Activated CD4-positive, alpha-beta T cell treated with anti-CD3 and anti-CD28 coated beads for 24 hours (primary cell): ENCODE measurements at places on chromosomes 3 and 15.

DNA sequence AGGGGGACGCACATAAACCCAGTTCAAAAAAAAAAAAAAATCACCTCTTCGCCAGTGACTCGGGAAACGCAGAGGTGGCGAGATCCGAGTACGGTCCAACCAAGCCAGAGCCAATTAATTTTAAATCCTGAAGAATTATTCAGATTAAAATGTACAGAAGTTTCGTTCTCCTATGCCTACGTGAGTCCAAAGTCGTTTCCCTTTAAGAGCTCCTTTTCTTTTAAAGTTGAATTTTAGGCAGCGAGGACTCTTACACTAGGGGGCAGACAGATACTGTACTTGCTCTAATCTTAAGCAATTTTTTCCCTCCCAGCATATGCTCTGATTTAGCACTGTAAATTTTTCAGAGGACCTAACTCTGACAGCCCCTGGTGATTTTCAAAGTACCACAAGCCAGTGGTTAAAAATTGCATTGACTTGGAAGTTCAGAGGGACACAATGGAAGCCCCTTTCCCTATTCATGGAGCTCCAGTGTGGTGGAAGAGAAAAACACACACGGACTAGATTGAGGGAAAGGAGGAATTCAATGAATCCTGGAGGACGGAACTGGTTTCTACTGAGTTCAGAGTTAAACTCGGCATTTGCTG, 3.3 kb upstream of the NR2F2 start:
- DNase-seq, result no peak

GRCh38 chr15:57098896-57099295, 180.5 kb downstream of the TCF12 start:
- no peak for DNase-seq

DNA sequence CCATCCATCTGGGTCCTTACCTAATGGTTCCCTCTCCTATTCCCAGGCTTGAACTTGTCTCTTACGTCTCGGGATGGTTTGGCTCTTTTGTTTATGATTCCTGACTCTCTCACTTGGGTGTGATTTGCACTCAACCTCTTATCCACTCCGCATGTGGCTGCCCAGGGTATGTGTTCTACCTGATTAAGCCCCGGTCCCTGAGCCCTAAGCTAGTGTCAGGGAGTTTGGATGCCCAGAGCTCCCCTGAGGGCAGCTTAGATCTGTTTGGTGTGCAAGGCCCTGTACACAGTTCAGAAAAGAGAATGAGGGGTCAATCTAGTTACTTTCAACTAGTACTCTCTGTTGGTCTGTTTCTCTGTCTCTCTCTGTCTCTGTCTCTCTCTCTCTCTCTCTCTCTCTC, 15.9 kb upstream of the STARD5 start:
- no peak for DNase-seq

- DNase-seq, result no peak
Observed at GRCh38 chr3:114484919-114485318, 191.1 kb downstream of the TIGIT start.

- DNase-seq, result no peak
Observed at GRCh38 chr3:44762170-44762677, 630 bp downstream of the KIF15 start.

GRCh38 chr15:59950603-59951388, 53.3 kb upstream of the FOXB1 start:
- DNase-seq, result no peak

GRCh38 chr3:175743733-175744400, 884.7 kb downstream of the NAALADL2 start:
- no peak for DNase-seq

DNA sequence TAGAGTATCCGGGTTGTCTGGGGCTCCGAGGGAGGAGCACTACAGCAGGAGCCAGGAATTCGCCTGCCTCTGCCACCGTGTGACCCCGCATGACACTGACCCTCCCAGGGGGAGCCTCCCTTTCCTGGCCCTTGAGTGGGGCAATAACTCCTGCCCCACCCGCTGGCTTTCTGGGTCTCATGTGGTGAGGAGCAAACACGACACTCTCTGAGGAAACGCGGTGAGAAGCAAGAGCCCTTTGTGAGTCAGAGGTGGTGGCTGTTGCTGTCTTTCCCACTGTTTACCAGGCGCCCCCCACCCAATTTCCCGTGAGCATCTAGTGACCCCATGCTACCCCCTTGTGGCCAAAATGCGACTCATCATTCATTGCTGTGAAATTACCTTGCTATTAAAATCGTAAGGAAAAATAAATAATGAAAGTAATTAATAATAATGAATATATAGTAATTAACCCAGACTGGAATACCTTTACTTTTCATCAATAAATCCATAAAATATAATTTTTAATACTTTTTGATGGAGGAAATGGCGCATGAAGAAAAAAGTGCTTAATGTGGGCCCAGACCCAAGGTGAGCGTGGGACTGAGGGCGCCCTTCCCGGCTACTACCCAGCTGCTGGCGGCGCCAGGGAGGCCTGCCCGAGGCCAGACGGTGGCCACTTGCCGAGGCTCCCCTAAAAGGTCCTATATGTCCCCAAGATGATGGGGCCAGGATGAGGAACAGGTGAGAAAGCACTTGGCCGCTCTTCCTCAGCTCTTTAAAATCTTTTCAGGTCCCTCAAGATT, 29.3 kb downstream of the CCNL1 start:
- peak; percentile 52 for DNase-seq

DNA sequence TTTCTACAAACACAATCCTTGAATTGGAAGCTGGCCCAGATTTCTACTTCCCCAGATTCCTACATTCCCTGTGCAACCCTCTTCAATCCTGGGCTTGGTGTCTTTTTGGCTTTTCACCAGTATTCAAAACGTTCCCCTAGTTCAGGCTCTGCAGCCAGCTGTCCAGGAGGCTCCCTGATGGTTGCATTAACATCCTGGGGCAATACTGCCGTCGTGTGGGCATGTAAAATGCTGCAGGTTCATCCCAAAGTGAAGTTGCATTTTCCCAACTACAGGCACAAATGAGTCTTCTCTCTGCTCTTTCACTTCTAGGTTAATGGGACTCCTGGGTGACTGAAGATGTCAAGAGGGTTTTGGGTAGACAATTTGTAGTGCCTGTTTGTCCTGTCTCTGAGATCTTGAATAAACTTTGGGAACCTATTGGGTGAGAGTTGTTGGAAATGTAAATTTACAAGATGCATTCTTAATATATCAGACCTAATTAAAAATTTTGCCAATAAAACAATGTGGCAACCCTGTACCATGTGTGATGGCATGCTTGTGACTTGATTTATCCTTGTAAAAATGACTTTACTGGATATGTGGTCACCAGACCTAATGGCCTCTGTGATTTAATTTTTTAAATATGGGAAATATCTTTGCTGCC, 28.6 kb downstream of the SOX14 start:
- DNase-seq, result no peak

- DNase-seq, result no peak
Observed at GRCh38 chr3:71421820-71422566, 161.5 kb downstream of the FOXP1 start.

DNA sequence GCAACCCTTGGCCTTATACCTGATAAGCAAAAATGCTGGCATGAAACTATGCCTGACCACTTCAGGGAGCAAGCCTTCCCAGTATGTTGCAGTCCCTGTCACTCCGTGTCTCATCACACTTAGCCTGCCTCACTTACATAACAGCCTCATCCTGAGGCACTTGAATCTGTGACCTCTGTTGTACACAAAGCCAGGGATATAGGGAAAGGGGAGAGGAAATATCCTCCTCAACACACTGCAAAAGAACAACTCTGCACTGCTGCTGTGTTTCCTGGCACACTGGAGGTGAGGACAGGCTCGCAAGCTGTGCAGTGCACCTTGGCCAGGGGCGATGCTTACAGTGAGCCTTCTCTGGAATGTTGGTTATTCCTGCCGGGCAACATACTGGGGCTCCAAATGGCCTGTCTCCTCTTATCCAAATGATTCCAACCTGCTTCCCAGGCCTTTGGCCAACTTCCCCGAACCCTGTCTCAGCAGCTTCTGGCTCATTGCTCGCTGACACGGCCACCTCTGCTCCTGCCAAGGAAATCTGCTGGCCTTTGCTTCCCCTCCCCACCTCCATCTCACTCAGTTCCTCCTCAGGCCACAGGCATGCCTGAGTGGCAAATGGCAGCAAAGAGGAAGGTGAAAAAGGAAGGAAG, 109.2 kb downstream of the CD47 start:
- no peak for DNase-seq

- no peak for DNase-seq
Observed at GRCh38 chr3:110752307-110752706, 319.3 kb upstream of the NECTIN3 start.

- no peak for DNase-seq
Observed at GRCh38 chr3:154301561-154301960, 22.7 kb downstream of the DHX36 start.

DNA sequence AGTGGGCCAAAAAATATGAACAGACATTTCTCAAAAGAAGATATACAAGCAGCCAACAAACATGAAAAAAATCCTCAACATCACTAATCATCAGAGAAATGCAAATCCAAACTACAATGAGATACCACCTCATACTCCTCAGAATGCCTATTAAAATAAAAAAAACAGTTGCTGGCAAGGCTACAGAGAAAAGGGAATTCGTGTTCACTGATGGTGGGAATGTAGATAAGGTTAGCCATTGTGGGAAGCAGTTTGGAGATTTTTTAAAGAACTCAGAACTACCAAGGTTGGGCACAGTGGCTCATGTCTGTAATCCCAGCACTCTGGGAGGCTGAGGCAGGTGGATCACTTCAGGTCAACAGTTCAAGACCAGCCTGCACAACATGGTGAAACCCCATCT, 27.8 kb upstream of the C15orf40 start:
- no peak for DNase-seq

DNA sequence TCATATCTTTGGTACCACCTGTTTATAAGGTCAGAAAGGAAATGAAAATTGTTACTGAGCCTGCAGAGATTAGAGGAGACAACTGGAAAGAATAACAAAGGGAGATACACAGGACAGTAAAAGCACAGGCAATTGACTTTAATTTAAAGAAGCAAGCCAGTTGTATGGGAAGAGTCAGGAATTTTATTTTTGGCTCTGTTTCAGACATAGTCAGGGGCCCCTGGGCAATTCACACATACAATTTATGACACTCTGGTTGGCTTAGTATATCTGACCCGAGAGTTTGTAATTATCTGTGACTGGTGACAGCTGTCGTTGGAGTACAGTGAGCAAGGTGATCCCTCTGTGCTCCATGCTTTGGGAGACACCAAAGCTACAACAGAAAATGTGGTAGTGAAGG, 591.9 kb upstream of the NECTIN3 start:
- DNase-seq, result no peak

- DNase-seq, result peak; percentile 35
Observed at GRCh38 chr3:198079771-198080520, 119.9 kb downstream of the LMLN start.

DNA sequence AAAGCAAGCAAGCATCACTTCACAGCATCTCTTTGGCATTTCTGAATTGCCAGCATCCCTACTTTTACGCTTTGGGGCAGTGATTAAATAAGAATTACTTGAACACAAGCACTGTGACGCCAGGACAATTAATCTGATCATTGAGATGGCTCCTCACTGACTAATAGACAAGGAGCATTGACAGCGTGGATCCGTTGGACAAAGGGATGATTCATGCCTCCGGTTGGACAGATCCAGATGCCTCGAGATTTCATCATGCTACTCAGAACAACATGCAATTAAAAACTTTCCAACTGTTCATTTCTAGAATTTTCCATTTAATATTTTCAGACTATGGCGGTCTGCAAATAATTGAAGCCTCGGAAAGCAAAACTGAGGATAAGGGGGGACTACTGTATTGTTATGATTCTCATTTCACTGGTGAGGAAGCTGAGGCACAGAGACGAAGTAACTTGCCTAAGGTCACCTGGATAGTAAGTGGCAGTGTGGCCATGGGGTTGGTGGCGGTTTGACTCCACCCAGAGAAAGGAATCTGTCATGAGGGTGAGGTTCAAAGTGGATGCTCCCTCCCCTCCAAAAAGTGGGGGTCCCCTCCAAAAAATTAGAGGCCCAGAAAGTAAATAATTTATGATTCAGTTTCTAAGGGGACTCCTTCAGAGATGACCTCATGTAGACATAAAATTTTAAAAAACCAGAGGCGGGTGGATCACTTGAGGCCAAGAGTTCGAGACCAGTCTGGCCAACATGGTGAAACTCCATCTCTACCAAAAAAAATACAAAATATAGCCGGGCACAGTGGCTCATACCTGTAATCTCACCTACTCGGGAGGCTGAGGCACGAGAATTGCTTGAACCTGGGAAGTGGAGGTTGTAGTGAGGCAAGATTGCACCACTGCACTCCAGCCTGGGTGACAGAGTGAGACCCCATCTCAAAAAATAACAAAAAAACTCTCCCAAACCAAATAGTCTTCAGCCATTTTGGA, 12.3 kb upstream of the PGPEP1L start:
- DNase-seq, result no peak

DNA sequence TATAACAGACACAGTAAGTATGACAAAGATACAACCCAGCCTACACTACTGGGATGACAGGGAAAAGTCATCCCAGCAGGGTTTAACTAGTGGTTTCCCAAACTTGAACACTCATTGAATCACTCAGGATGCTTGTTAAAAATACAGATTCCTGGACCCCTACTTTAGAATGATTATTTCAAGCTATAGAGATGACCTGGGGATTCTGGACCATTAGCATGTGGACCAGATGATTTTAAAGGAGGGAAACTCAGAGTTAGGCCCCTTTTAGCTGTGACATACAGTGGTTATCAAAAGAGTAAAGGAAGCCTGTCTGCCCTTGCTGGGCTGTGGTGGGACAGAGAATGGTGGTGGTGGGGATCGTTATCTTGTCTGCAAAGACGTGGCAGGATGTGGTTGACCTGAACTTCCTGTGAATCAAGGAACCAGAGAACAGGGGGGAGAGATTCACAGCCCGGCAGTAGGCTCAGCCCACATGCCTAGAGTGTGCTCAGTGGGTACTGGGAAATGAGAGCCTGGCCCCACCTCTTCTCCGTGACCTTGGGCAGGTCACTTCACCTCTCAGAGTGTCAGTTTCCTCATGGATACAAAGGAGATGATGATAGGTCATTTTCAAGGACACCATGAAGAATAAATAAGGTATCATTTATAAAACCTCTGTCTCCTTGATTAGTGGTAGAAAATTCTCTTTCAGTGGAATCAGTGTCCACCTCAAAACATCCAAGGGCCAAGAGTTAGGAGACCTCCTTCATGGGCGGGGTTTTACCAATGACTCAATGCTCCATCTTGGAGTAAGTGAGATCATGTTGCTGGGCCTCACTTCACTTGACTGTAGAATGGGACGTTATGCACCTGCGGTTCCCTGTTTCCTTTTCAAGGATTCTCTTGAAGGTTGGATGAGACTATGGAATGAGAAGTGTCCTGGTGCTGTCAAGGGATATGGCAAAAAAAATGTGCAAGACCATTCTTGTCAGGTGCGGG, 306.5 kb downstream of the RPLP1 start:
- DNase-seq, result peak; percentile 76

GRCh38 chr15:28082891-28083684, 16.0 kb downstream of the OCA2 start:
- DNase-seq, result no peak

- DNase-seq, result no peak
Observed at GRCh38 chr3:192907784-192908183, 9.9 kb downstream of the MB21D2 start.

GRCh38 chr3:43997316-43997715, 244.4 kb upstream of the TOPAZ1 start:
- no peak for DNase-seq

GRCh38 chr15:66078196-66078928, 175.2 kb downstream of the MEGF11 start:
- no peak for DNase-seq

GRCh38 chr3:170585937-170586310, at the start of gene SLC7A14:
SLC7A14 (minus strand) TSS chr3:170586075; CDS start chr3:170526936, 59,139 bp downstream.
- DNase-seq, result no peak

- no peak for DNase-seq
Observed at GRCh38 chr3:19190126-19190525, 41.8 kb downstream of the KCNH8 start.

- no peak for DNase-seq
Observed at GRCh38 chr3:100018806-100019205, 95.5 kb downstream of the FILIP1L start.
